WTC11 (cell line): ENCODE measurements at places on chromosomes 1 and 21.

GRCh38 chr1:20110679-20111078 lies 8.7 kb downstream of the PLA2G2D start:
- H3K27ac ChIP-seq: 0 out of 2 replicates have a peak overlapping the region, but pooled peaks have one; percentile 23
- no peaks in the 10 kb centered on the region; the same call in 1 of the 2 replicates for H3K27me3 ChIP-seq
- peaks cover 6% of the 10 kb centered on the region for H3K36me3 ChIP-seq
- H3K4me1 ChIP-seq: peaks cover 31% of the 10 kb centered on the region
- no peak overlapping the region for H3K4me3 ChIP-seq
- no peak for DNase-seq

DNA sequence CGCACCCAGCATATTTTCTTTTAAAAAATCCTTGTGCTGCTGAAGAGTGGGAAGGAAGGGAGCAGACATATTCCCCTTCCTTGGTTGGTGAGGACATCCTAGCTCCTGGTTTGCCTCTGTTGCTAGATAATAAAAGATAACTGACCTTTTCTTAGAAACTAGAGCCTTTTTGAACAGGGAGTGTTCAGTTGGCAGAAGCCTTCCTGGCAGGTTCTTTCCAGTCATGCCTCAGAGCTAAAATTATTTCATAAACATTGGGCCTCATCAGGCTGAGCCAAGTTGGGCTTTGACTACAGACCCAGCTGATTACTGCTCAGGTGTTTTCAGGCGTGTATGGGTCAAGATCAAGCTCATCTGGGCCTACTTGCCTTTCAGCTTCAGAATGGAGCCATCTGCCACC lies 22.7 kb upstream of the SH3BGRL3 start:
- no peak overlapping the region for H3K27ac ChIP-seq
- no peak overlapping the region for H3K4me3 ChIP-seq
- no peak for DNase-seq
- no peaks in the 10 kb centered on the region for H3K4me1 ChIP-seq
- H3K27me3 ChIP-seq: no peaks in the 10 kb centered on the region

DNA sequence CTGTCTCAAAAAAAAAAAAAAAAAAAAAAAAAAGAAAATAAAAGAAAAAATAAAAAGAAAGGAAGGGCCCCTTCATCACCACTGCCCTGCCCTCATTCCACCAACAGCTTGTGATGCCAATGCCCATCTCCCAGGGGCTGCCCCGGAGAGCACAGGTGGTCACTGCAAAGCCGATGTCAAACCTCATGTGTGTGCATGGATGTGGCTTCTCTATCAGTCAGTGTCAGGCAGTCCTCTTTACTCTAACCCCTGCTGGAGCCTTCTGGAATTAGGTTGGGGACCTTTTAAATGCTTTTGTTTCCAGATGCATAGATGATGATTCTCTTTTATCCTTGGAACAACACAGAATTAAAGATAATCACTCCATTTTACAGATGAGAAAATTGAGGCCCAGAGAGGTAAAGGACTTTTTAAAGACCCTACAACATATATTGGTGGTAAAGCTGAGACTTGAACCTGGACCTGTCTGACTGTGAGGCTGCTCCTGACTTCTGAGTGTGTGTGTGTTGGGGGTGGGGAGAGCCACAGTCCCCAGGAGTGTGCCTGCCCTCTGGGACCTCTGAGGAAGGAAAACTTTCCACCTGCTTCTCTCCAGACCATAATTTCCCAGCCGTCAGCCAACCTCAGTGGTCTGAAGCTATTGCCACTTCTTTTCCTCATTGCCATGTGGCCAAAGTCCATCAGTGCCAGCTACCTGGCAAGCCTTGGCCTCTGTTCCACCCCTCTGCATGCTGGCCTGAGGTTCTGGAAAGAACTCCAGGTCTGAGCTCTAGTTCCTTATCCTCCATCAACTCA lies 3.0 kb upstream of the TMEM54 start:
- peaks cover 9% of the 10 kb centered on the region for H3K4me1 ChIP-seq
- peaks cover 48% of the 10 kb centered on the region for H3K27me3 ChIP-seq
- no peak overlapping the region for H3K4me3 ChIP-seq
- DNase-seq: no peak
- H3K36me3 ChIP-seq: no peaks in the 10 kb centered on the region
- no peak overlapping the region for H3K27ac ChIP-seq

DNA sequence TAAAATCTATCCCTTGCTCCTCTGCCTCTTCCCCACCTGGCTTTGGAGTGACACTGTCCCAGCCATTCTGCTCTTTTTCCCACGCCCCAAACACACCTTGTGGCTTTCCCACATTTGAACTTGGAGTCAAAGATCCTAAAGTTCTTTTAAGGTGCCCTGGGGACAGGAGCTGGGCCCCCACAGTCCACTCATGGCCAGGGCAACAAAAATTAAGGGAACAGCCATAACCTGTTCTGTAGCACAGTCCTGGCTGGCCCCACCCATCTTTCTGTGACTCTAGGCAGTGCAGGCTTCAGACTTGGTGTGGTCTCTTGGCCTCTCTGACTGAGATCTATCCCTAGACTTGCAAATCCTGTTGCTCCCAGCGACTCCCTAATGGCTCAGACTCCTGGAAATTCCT lies 143.0 kb upstream of the MAGI3 start:
- no peak for DNase-seq
- H3K36me3 ChIP-seq: no peaks in the 10 kb centered on the region
- H3K4me3 ChIP-seq: no peak overlapping the region
- peaks cover 16% of the 10 kb centered on the region for H3K4me1 ChIP-seq
- no peaks in the 10 kb centered on the region for H3K27me3 ChIP-seq
- no peak overlapping the region for H3K27ac ChIP-seq

GRCh38 chr1:111878649-111879048 lies 110.8 kb downstream of the KCND3 start:
- no peak overlapping the region for H3K4me3 ChIP-seq
- DNase-seq: no peak
- no peak overlapping the region for H3K27ac ChIP-seq
- no peaks in the 10 kb centered on the region for H3K36me3 ChIP-seq

DNA sequence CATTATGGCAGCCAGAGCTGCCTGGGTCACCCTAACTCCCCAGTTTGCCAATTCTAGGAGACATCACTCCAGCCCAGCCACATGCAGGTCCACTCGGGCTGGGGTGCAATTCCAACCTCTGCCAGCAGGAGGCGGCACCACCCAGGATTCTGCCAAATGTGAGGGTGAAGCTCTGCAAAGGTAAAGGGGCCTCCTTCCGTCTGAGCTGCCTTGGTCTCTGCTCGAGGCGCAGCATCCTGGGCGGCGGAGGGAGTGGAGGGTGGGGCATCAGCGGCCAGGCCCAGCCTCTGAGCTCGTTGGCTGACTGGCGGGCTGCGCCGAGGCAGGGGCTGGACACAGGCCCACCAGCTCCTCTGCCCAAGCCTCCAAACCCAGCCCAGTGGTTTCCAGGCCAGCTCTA lies 63.8 kb downstream of the ARHGEF16 start:
- peak; percentile 67 for DNase-seq
- H3K36me3 ChIP-seq: no peaks in the 10 kb centered on the region

- peaks cover 14% of the 10 kb centered on the region; the same call in 1 of the 2 replicates for H3K36me3 ChIP-seq
- H3K4me3 ChIP-seq: no peak overlapping the region
- no peak overlapping the region for H3K27ac ChIP-seq
- no peaks in the 10 kb centered on the region for H3K4me1 ChIP-seq
- no peak for DNase-seq
Measured at GRCh38 chr1:85179522-85179921, 21.3 kb downstream of the SYDE2 start.

- no peak for DNase-seq
- H3K27me3 ChIP-seq: peaks cover 35% of the 10 kb centered on the region
- peaks cover 8% of the 10 kb centered on the region for H3K36me3 ChIP-seq
- H3K4me1 ChIP-seq: peaks cover 41% of the 10 kb centered on the region
Measured at GRCh38 chr1:23369335-23370013, at the start of gene ZNF436. TSS of gene ZNF436 (minus strand) at chr1:23369836. CDS start at chr1:23368005, 1,831 bp downstream.

DNA sequence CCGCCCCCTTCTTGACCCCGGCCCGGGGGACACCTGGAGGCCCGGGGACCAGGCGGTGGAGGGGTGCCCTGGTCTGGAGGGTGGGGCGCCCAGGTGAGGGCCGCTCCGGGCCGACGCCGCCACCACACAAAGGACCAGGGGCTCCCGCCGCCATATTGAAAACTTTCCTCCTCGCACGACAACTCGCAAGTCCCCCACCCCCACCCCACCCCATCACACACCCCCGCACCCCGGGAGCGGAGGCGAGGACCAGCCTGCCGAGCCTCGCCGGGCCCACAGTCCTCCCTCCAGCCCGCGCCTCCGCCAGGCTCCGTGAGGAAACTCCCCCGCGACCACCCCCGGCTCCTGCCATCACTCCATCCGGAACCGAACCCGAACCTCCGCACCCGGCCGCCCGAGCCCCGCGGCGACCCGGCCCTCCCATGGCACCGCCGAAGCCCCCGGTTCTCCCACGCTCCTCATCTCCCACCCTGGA lies 733 bp downstream of the KDM5B start:
- H3K4me3 ChIP-seq: peak overlapping the region; percentile 80
- peak; percentile 36 for DNase-seq
- peaks cover 3% of the 10 kb centered on the region for H3K27me3 ChIP-seq
- no peak overlapping the region for H3K27ac ChIP-seq
- H3K36me3 ChIP-seq: no peaks in the 10 kb centered on the region
- peaks cover 64% of the 10 kb centered on the region for H3K4me1 ChIP-seq

GRCh38 chr1:228218513-228219244 lies 10.8 kb downstream of the OBSCN start:
- H3K4me1 ChIP-seq: peaks cover 3% of the 10 kb centered on the region; the same call in 1 of the 2 replicates
- no peak for DNase-seq
- H3K4me3 ChIP-seq: no peak overlapping the region
- peaks cover 61% of the 10 kb centered on the region for H3K36me3 ChIP-seq
- no peak overlapping the region for H3K27ac ChIP-seq
- no peaks in the 10 kb centered on the region for H3K27me3 ChIP-seq

- H3K4me3 ChIP-seq: no peak overlapping the region
- no peak for DNase-seq
- H3K27me3 ChIP-seq: no peaks in the 10 kb centered on the region
- peaks cover 7% of the 10 kb centered on the region; the same call in 1 of the 2 replicates for H3K36me3 ChIP-seq
- no peak overlapping the region for H3K27ac ChIP-seq
- H3K4me1 ChIP-seq: no peaks in the 10 kb centered on the region
Measured at GRCh38 chr1:88867743-88868521, 23.4 kb downstream of the GTF2B start.

- H3K4me1 ChIP-seq: peaks cover 32% of the 10 kb centered on the region
- DNase-seq: no peak
- no peaks in the 10 kb centered on the region for H3K27me3 ChIP-seq
- H3K27ac ChIP-seq: no peak overlapping the region
- H3K4me3 ChIP-seq: no peak overlapping the region
Measured at GRCh38 chr1:119747451-119747850, 21.3 kb downstream of the HMGCS2 start.

GRCh38 chr1:154972517-154973343 lies 1.8 kb upstream of the CKS1B start:
- peak; percentile 91 for DNase-seq
- H3K4me3 ChIP-seq: no peak overlapping the region
- no peaks in the 10 kb centered on the region for H3K27me3 ChIP-seq
- H3K4me1 ChIP-seq: peaks cover 42% of the 10 kb centered on the region
- no peak overlapping the region for H3K27ac ChIP-seq
- H3K36me3 ChIP-seq: peaks cover 8% of the 10 kb centered on the region

- DNase-seq: no peak
- H3K4me3 ChIP-seq: no peak overlapping the region
- H3K4me1 ChIP-seq: peaks cover 9% of the 10 kb centered on the region
- H3K36me3 ChIP-seq: no peaks in the 10 kb centered on the region
- no peak overlapping the region for H3K27ac ChIP-seq
- no peaks in the 10 kb centered on the region for H3K27me3 ChIP-seq
Measured at GRCh38 chr1:177615251-177615650, 354.6 kb downstream of the SEC16B start.

GRCh38 chr1:203711251-203712007 lies 53.6 kb upstream of the LAX1 start:
- H3K4me3 ChIP-seq: no peak overlapping the region
- H3K4me1 ChIP-seq: no peaks in the 10 kb centered on the region
- H3K36me3 ChIP-seq: peaks cover 23% of the 10 kb centered on the region

DNA sequence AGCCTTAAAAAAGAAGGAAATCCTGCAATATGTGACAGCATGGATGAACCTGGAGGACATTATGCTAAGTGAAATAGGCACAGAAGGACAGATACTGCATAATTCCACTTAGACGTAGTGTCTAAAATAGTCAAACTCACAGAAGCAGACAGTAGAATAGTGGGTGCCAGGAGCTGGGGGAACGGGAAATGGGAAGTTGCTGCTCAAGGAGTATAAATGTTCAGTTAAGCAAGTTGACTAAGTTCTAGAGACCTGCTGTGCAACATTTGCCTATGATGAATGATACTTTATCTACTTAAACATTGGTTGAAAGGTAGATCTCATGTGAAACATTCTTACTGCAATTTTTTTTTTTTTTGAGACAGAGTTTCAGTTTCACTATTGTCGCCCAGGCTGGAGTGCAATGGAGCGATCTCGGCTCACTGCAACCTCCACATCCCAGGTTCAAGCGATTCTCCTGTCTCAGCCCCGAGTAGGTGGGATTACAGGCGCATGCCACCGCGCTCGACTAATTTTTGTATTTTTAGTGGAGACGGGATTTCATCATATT lies 197.8 kb downstream of the HIVEP3 start:
- H3K36me3 ChIP-seq: no peaks in the 10 kb centered on the region
- no peak overlapping the region for H3K4me3 ChIP-seq
- no peaks in the 10 kb centered on the region for H3K4me1 ChIP-seq
- no peak overlapping the region for H3K27ac ChIP-seq

DNA sequence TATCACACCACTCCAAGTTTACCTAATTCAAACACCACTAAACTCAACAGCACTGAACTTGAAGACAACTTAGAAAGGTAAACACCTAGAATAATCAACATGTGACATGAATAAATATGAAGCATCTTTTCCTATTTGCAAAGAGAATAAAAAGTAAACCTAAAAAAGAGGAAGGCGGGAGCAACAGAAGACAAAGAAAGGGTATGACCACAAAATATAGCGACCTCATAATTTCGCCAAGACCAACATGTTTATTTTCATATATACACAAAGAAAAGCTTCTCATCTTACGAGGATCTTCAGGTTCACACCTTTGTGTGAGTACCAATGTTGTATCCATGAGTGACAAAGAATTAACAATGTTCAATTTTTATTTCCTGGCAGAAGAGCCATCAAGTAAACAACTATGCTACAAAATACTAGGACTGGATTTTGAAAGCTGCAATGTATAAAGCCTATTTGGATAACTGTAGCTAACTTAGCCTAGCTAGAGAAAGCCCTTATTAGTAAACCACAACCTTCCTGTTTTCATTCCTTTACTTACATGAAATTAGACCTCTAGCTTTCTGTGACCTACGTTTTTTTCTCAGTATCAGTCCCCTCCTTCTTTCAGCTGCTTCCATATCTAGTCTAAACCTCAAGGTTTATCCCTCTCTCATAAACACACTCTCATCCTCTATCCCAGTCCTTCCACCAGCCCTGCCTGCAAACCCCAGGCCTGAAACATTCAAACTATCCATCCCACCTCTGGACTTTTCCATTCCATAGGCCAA lies 21.3 kb upstream of the PHTF1 start:
- H3K27ac ChIP-seq: no peak overlapping the region
- no peak for DNase-seq
- no peak overlapping the region for H3K4me3 ChIP-seq
- H3K27me3 ChIP-seq: no peaks in the 10 kb centered on the region
- H3K4me1 ChIP-seq: peaks cover 7% of the 10 kb centered on the region

- peaks cover 21% of the 10 kb centered on the region for H3K4me1 ChIP-seq
- no peak for DNase-seq
- no peak overlapping the region for H3K27ac ChIP-seq
- no peak overlapping the region for H3K4me3 ChIP-seq
Measured at GRCh38 chr1:64435000-64435399, 34.9 kb upstream of the CACHD1 start.

- no peak overlapping the region for H3K4me3 ChIP-seq
- H3K27ac ChIP-seq: no peak overlapping the region
- H3K4me1 ChIP-seq: peaks cover 15% of the 10 kb centered on the region
- H3K36me3 ChIP-seq: no peaks in the 10 kb centered on the region
- H3K27me3 ChIP-seq: peaks cover 2% of the 10 kb centered on the region; the same call in 1 of the 2 replicates
- no peak for DNase-seq
Measured at GRCh38 chr1:185486346-185486745, 169.3 kb upstream of the IVNS1ABP start.
